ENCODE measurements at places on chromosomes 5 and 9.
A peak's percentile ranks its signal among the peaks of the same experiment; 100 is the strongest.

DNA sequence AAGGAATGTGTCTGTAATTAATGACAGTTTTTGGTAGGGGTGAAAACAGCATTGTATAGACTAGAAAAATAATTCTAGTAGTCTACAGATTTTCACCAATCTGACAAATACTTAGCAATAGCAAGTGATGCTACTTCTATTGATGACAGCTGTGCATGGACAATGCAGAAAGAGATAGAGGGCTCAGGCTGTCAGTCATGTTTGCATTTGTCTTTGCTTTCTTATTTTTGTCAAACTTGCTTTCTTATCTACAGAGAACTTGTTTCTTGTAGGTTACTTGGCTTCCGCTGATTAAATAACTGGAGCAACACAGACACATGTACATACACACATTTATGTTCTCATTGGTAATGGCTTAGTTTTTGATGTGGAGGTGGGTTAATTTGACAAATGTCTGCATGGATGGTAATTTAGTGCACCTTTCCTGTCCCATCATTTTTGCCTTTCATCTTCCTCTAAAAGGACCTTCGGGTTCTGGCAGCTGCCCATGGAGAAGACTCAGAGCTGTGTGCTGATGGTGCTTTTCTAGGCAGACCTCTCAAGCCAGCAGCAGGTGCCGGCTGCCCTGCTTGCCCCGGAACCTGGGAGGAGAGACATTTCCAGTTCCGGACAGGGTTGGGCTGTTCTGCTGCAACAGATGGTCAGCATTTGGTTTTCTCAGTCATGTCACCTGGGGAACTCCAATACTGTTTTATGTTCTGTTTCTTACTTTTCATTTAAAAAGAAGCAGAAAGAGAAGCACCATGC is 28.8 kb downstream of the CAMK4 start:
- no peak for DNase-seq

DNA sequence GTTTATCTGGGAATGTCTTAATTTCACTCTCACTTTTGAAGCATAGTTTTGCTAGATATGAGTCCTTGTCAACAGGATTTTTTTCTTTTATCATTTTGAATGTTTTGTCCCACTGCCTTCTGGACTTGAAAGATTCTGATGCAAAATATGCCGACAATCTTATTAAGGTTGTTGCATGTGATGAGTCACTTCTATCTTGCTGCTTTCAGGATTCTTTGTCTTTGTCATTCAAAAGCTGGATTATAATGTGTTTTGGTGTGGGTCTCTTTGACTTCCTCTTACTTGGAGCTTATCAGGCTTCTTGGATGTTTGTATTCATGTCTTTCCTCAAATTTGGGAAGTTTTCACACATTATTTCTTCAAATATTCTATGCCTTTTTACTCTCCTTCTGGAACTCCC is 33.8 kb downstream of the PLEKHG4B start:
- DNase-seq, result no peak

DNA sequence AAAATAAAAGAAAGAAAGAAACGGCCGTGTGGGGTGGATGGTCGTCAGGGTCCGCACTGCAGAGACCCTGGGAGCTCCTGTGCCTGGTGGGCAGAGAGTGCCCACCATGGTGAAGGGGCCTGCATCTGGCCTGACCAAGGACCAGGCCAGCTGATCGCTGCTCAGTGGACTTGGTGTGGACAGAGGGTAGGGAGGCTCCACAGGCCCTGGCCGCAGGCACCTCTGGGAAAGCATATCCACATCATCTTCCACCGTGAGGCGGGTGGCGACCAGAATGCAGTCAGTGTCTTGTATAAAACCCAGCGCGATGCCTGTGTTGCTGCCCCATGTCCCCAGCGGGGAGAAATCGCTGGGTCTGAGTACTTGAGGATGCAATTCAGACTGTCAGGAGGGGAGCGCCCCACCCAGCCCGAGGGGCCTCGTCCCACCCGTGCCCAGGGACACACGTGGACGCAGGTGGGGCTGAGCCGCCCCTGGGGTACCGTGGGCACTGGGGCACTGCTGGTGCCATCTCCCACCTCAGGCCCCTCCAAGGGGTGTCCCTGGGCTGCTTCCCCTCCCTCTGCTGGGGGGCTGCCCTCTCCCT is 27.8 kb upstream of the SLC6A19 start:
- no peak for DNase-seq

GRCh38 chr9:125494653-125494915 is 212.4 kb downstream of the MAPKAP1 start:
- no peak for DNase-seq

GRCh38 chr5:62812621-62813255 is 234.1 kb downstream of the LRRC70 start:
- no peak for DNase-seq

GRCh38 chr9:72509635-72510034 is 11.8 kb upstream of the TMC1 start:
- no peak for DNase-seq

DNA sequence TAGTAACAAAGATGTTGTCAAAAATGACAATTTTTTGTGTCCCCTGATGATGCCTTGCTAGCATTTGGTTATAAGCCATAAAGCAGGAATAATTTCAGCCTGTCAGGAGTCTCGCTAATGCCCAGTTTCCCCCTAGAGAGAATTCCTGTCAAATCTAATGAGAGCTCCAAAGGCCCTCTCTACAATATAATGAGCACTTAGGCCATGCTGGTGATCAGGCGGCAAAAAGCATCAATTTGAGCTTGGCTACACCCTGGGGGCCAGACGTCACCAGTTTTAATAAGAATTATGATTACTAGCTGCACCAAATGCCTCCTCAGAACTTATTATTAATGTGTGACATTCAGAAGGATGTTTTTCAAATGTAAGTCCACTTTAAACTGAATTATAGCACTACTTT is 6.1 kb downstream of the TLE1 start:
- no peak for DNase-seq

DNA sequence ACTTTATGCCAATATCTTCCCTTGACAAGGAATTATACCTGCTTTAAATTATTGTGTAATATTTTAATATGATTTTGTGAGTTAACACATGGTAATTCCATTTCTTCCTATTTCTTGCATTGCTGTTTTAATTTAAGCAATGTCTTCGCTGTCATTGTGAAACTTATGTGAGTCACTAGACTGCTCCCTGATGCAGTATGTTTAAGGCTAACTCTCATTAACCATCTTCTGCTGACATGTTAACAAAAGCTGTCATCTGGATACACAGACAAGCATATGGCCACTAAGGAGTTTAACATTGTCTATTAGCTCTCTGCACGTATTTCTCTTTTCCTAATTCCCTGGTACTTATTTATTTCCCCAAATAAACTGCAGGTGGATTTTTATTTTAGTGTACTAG is 980.8 kb upstream of the CTNND2 start:
- no peak for DNase-seq

DNA sequence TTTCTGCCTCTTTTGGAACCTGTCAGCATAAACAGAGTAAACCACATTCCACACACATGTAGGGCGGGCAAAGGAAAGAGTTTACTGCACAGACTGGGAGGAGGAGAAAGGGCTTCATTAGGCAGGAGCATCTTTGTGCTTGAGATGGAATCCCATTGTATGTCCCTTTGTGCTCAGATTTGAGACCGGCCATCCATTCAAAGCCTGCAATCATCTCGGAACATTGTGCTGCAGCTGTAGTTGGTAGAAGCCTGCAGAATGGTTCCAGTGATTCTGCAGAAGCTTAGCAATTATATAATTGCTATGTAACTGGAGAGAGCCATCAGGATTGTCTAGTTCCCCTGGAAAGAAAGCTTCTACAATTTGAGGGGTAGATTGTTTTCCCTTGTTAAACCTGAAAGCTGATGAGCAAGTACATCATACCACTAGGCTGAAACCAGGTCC is 16.5 kb downstream of the ZNF462 start:
- DNase-seq, result no peak

- DNase-seq, result no peak
These were observed 50.0 kb upstream of the PPARGC1B start for GRCh38 chr5:149679876-149680809.

DNA sequence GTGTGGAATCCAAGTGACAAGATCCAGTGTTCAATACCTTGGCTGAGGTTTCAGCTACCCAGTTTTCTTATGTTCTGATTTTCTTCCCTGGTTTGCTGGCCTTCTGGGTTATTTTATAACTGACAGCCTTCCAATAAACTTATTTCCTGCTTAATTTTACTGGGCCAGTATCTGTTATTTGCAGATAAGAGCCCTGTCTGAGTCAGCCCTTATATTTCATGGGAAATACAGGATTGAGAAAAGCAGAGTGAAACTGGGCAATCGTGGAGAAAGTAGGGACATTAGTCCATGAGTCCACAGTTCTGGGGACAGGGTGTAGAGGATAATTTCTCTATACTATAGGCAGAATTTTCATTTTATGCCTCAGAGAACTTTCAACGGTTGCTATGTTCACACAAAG is 32.3 kb downstream of the TMEM167A start:
- DNase-seq, result no peak

DNA sequence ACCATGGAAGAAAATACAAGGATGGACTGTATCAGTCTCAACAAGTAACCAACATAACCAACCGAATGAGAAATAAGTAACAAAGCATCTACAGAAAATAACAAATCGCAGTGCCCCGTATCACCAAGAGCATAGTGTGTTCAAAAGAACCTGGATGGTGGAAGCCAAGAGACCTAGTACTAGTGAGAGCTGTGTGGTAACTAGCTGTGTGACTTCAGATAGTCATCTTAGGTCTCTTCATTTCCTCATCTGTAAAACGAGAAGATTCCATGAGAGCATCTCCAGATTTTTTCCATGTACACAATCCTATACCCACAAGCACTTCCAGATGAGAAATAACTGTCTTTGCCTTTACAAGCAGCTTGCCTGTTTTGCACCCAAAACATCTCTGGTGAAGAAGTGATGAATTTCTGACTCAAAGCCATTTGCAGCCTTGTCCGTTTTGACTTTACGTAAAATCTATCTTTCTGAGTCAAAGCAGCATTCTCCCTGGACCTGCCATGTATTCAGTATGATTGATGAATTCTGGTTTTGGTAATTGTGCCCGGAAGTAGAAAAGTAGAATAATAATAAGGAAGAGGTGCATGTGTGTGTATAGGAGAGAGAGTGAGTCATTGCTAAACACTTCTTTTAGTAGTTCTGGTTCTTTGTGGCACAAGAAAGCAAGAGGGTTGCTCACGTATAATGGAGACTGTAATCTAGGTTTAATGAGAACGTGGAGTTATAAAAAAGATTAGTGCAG is 41.0 kb downstream of the AOPEP start:
- no peak for DNase-seq

GRCh38 chr9:128724744-128725211 is 851 bp upstream of the ZDHHC12 start:
- DNase-seq, result peak; percentile 8

DNA sequence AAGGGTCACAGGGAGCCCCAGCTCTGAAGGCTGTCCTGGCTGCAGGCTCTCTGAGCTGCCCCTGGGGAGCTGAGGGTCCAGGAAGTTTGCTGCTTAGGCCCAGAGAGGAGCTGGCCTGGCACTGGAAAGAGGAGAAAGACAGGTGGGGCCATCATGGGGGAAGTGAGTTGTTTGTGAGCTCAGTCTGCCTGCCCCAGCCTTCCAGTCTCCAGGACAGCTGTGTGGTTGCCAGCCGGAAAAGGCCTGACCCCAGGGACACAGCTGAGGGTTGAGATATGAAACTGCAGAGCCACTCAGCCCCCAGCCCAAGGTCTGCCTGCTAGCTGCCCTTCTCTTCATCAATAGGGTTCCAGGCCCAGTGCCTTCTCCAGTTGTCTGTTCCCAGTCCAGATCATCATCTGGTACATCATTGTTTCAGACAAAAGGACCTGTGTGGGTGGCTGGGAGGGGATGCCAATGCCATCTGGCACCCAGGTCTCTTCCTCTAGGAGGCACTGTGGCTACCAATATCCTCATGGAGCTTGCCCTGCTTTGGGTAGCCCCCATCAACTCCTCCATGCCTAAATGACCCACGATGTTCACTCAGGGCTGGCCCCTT is 4.3 kb upstream of the DDX41 start:
- no peak for DNase-seq

DNA sequence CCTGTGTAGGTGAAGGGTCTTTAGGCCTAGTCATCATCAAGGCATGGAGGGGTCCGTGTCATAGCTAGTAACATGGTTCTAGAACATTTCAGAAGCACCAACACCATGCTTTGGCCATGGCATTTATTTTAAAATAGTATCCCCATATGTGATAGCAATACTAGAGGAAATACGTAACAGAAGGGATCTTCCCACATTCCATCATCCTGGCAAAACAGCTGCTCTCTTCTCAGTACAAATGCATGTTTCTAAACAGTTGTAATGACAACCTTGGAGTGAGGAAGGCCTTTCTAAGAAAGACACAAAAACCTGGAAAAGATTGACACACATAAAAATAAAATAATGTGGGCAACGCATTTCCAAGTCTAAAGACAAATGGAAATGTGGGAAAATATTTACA is 97.6 kb downstream of the GADD45G start:
- no peak for DNase-seq

DNA sequence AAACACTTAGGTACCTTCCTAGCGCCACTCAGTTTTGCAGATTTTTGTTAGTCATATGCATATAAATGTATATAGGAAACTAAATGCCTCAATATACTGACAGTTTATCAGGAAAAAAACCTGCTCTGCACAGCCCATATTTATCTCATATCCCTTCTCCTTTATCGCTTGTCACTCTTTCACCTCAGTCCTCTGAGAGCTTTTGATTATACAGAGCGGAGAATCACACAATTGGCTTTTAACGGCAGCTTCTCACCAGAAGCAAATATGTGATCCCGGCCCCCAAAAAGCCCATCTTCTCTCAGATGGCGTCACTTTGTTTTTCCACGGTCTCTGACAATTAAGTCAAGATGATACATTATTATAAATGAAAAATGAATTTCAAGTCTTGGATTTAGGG is 362.6 kb downstream of the DNAH5 start:
- no peak for DNase-seq

- no peak for DNase-seq
These were observed 37.5 kb downstream of the GSN start for GRCh38 chr9:121305269-121305994.

GRCh38 chr9:115615821-115616665 is 498.1 kb upstream of the TNC start:
- no peak for DNase-seq

DNA sequence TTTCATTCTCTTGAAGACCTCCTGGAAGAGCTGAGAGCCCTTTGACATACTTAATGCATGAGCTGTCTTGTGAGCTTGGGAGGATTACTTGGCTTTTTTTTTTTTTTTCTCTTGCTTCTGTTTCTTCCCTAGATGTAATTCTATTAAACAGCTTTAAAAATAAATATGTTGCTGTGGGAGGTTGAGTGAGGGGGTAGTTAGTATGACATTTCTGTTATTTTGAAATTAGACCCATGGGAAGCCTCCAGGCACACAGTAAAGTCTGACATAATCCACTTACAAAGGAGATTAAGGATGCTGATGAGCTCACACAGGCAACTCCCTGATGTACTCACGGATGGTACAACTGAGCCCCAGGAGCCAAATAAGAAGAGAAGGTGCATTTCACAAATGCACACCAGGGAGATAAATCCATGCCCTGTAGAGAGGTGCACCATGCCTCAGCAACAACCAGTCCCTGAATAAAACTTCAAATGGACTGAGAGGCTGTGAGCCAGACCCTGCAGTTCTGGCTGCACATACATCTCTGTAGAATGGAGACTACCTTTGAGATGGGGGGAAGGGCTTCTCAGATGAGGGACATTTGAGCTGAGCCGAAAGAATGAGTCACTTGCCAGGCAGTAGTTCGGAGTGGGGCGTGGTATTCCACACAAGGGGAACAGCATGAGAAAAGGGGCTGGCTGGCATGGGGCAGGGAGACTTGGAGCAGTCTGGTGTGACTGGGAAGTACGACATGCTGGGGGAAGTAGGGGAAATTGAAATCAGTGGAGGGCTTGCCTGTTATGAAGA is 68.7 kb downstream of the ACTL7B start:
- DNase-seq, result no peak
